ENCODE measurements at places on chromosomes 12 and 14.

GRCh38 chr14:69685716-69686115 lies 74.3 kb downstream of the SUSD6 start:
- DNase-seq: no peak

DNA sequence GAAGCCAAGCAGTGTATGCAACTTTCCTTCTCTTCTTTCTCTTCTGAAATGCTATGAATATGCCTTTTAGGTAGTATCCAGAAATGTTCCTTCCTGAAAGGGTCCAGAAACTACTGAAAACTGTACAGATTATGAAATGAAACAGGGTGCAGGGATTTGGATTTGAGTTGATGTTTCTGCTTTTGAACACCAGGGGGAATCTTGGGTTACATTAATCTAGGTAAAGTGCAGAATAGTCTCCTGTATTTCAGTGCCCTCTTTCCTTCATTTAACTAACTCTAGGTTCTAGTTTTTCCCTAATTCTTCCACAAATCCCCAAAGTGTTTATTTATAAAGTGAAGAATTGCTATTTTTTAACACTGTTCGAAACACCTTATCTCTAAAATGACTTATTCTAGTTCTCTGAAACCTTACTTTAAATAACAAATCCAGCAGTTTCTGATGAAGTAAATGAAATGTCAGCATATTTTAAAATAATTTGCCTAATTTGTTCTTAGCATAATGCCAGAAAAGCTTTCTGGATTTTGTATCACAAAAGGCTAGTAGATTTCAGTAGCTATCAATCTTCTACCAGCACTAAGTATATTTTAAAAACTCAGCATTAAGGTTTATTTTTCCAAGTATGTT lies 111.9 kb downstream of the LRRK2 start:
- DNase-seq: peak; percentile 30

GRCh38 chr12:122882908-122883558 lies 12.9 kb downstream of the VPS37B start:
- no peak for DNase-seq

DNA sequence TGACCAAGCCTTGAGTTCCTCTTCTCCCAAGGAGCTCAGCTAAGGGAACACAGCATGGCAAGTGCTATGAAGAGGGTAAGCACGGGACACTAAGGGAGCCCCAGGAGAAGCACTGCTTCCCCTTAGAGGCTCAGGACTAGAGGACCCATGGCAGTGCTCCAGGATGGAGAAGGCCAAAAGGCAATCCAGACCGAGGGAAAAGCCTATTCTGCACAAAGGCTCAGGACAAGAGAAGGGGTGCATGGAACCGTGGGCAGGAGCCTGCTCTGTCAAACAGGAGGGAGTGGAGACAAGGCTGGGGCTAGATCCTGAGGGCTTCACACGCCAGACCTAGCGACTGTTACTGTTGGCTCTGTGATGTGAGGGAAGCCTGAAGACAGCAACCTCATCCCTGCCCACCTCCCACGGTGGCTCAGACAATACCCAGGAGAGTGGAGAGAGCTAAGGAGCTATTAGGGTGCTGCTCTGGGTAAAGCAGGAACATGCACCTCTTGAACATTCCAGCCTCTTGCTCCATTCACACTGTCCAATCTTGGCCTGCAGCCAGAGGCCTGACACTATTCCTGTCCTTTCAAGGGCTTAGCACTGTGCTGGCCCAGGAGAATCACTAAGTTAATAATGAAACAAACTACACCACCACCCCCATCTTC lies 24.2 kb downstream of the OTUB2 start:
- no peak for DNase-seq

DNA sequence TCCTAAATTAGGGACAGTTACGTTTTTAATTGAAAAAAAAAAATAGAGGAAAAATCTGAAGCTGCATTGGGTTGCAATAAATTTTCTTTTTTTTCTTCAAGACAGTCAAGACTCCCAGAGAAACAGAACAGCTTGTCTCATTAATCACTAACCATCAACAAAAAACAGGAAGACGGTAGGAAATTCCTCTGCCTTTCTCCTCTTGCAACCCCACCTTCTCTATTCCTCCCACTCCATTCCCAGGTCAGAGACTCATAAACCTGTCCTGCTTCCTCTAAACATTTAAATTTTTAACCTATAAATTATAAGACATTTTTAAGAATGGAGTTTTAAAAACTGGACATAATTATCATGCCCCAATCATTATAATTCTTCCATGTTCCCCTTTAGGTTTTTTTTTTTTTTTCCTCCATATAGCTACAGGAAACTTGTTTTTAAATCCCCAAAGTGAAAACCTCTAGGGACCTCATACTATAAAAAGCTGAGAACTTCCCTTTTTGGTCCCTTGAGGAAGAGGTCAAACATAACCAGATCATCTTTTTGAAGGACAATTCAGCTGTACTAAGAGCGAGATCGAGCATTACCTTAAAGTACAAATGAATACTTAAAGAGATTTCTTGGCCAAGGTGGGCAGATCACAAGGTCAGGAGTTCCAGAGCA lies 36.0 kb downstream of the CPM start:
- DNase-seq: peak; percentile 92

DNA sequence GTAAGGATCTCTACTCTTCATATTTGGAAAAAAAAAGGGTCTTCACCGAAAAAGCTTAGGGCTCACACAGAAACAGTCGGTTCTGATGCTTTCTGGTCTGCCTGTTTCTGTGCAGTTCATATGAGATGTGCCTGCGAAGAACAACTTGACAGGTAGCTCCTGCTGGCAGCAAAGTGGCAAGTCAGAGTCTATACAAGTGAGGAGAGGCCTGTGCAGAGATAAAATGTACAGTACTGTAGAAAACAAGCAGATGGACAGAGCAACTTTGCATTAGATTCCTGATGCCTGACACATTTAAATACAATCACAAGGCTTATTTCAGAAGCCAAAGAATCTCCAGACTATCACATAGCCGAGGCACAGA lies 936.0 kb downstream of the DIO2 start:
- no peak for DNase-seq
